ENCODE measurements at places on chromosomes 5 and 9.

DNA sequence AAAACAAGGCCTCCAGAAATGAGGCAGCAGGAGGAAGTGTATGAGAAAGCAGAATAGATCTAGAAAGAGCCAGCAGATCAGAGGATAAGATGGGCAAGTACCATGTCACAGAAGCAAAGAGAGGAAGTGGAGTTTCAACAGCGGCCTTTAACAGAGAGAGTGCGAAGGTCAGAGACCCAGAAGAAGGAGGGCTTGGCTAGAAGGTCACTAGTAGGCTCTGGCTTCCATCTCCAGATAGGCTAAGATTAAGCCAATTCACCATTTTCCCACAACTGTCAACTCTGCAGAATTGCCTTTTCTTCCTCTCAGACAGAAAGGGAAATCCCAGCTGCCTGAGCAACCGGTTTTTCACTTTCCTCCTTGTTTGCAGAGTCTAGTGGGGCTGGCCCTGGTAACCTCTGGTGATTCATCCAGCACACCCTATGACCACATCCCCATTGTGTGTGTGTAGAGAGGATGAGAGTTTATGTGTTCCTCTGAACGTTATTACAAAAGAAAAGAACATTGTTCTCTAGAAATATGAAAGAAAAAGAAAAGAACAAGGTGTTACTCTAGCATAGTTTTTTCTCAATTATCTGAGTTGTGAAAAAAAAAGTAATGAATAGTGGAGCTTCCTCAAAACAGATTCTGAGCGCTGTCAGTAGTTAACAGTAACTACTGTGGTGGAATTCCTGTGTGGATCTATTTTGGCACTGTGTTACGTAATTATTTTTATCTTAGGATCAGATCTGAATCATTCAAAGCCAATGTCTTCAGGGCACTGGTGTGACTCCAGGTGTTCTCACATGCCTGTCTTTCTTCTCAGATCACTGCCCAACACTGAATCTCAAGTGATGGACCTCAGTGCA lies 220.4 kb downstream of the ARRDC3 start:
- DNase-seq, result peak; percentile 24

DNA sequence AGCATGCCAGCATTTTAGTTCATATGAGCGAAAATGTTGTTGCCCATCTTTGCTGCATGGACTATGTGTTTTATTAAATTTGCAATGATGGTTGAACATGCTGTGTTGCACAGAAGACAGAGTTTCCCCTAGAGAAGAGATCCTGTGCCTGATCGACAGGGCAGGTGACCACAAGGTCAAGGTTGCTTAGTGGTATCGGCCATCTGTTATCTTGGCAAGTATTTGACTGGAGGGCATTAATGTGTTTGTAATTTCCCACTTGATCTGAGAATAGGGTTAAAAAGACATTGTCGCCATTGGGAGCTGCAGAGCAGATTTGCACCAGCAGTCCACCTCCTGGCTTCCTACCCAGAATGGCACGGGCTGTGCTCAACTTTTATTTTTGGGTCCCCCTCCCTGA lies 1523.6 kb upstream of the WWC1 start:
- DNase-seq, result no peak

- no peak for DNase-seq
Measured at GRCh38 chr5:62155988-62156387, 150.0 kb upstream of the KIF2A start.

GRCh38 chr9:85662573-85662972 lies 79.2 kb downstream of the AGTPBP1 start:
- DNase-seq, result no peak

DNA sequence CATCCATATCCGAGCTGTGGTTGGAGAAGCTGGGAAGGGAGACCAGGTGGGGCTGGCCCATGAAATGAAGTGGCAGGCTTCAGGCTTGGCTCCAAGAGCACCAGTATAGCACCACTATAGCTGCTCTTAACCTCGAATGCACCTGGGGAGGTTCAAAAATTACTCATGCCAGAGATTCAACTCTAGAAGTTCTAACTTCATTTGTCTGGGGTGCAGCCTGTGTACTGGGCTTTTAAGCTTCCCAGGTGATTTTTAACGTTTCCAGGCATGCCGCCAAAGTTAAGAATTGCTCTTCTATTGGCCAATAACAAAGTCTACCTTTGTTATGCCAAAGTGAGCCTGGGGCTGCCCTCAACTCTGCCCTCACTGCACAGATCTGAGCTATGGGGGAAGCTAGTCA lies 458 bp downstream of the PRSS3 start:
- no peak for DNase-seq

DNA sequence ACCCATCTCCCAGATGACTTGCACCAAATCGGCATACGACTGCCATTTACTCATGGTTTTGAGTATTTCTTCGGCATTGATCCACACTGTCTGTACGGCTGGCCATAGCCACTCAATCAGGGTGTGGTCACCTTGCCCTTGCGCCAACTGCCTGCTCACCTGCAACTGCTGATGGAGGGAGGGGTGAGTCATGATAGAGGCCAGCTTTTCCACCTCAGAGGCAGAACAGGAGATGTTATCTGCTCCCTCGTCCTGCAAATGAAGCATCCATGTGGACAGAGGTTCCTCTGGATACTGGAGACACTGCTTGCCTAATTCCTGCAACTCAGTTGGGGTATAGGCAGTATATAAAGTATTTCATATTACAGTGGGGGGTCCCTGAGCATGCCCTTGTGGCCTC lies 85.6 kb upstream of the ATP10B start:
- DNase-seq, result no peak

DNA sequence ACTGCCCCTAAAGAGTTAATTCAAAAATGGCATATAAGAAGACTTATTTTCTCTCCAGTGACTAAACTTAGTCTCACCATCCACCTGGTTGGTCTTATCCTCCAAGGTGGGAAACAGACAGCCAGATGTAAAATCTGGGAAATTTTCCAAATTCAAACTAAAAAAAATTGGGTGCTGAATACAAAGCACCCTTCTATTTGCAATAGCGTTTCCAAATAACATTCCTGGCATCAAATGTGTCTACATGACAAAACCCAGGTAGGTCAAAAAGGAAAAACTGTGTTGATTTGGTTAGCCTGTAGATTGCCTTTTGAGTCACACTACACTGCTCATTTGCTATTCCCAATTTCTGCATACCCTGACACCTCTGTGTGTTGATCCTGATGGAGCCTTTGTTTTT lies 252.2 kb downstream of the NR2F1-AS1 start:
- no peak for DNase-seq

GRCh38 chr9:113721856-113722255 lies 154.3 kb upstream of the ZNF618 start:
- no peak for DNase-seq

GRCh38 chr9:114327749-114328148 lies 1.9 kb upstream of the ORM2 start:
- DNase-seq, result no peak

GRCh38 chr5:39040875-39041274 lies 33.3 kb downstream of the RICTOR start:
- no peak for DNase-seq

GRCh38 chr5:68748101-68748500 lies 345.7 kb upstream of the SLC30A5 start:
- no peak for DNase-seq

DNA sequence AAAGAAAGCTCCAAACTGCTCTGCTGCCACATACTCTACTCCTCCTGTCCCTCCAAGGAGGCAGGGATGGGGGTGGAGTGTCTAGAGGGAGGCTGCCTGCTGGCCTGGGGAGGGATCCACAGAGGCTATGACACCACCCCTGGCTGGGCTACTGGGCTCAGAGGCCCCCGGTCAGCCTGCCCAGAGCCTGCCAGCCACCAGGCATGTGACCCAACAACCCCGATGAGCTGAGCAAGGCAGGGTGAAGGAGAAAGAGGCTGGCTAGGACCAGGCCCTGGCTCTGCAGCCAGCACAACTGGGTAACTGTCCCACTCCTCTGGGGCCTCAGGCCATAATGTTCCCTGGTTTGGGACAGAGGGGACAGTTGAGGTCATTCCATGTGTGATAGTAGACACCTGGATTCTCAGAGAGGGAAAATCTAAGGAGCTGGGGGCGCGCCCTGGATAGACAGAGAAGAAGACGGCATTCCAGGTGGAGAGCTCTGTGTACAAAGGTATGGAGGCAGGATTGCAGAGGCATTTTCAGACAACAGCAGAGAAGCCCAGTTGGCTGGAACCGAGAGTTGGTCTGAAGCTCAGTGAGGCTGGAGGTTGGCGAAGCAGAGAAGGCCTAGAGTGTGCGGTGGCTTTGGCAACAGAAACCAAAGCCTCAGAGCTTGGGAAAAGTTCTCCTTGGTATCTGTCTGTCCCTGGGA lies 33.8 kb upstream of the IL17B start:
- no peak for DNase-seq

- no peak for DNase-seq
Measured at GRCh38 chr9:6782981-6783380, 25.2 kb downstream of the KDM4C start.

- DNase-seq, result no peak
Measured at GRCh38 chr5:31346896-31347551, 153.5 kb downstream of the CDH6 start.

GRCh38 chr5:60287174-60287771 lies 393.7 kb upstream of the PDE4D start:
- no peak for DNase-seq

- no peak for DNase-seq
Measured at GRCh38 chr9:95341293-95341962, 23.9 kb upstream of the FANCC start.

DNA sequence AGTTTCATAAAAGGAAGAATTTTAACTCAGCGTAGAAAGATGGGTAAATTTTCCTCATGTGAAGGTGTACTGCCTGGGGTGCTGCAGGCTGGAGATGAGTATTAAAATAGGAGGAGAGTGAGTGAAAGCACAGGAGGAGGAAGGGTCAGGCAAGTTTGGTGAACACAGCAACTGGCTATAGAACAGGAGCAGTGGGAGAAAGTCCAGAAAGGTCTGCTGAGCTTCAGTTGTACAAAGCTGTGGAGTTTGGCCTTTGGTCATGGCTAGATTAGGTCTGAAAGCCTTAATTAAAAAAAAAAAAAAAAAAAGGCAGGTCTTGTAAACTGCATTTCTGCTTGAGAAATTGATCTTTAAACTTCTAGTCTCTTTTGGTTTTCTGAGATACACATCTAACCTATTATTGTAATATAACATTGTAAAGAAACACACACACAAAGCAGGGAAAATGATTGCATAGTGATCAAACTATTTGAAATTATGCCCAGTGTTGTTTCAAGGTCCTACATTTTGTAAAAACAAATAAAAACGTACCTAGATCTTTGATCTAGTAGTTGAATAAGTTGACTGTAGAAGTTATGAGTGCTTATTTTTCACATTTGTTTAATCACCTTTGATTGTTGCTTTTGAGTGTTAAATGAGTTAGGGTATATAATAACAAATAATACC lies 43.6 kb downstream of the MAP3K1 start:
- no peak for DNase-seq

DNA sequence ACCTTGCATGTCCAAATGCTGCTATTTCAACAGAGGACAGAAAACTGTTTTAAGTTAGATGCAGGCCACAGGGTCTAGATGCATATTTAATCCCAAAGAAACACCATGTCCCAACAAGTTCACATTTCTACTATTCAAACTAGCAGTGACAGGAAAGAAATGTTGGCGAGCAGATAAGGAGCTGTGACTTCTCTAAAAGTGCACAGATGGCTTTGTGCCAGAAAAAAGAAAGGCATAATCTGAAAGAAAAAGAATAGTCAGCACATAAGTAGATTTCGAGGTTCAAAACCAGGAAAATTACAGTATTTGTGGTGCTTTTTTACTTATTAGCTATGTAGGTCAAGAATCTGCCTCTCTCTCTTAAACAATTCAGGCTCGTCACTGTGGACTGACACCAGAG lies 178.3 kb downstream of the DNAH5 start:
- no peak for DNase-seq

DNA sequence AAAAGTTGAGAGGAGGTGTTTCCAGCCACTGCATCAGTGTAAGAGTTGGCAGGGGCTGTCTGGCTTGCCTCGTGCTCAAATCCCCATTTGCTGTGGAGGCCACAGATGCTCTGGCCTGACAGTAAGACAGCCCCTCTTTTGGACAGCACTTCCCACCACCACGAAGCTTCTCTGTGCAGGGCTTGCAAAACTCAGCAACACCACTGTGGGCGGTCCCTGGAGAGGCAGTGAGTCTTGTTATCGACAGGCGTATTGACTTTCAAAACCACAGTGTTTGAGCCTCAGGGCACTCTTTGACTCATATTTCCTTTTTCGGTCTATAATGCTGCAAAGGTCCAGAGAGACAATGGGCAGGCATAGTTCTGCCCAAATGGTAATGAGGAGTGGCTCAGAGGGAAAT lies 539.5 kb downstream of the EBF1 start:
- DNase-seq, result no peak

DNA sequence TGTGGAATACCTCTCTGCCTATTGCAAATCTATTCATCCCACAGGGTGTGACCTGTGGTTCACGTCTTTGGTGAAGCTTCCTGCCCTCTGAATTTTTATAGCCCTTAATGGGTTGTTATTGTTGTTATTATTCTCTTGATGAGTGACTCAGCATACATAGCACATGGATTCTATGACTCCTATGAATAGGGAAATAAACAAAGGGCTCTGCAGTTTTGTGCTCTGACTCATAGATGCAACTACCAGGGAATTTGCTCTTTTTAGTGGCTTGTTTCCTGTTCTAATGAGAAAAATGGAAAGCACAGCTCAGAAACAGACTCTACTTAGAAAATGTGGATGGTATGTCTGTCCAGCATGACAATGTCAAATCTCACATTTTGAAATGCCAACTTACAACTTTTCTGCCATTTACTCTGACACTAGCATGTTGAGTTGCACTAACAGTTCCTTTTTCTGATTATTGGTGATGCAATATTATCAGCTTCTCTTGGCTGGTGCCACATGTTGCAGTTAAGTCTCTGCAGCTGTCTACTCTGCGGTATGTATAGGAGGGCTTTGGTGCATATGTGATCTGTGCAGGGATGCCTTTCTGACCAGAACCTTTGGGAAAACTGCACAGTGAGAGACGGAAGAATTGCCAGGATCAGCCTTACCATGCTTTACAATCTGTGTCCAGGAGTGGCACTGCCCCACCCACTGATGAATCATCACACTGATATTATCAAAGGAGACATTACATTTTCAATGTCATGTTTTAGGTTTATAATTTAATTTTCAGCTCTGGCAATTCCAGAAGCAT lies 996.4 kb upstream of the WWC1 start:
- DNase-seq, result no peak

GRCh38 chr9:134723037-134723436 lies 81.4 kb downstream of the COL5A1 start:
- no peak for DNase-seq

DNA sequence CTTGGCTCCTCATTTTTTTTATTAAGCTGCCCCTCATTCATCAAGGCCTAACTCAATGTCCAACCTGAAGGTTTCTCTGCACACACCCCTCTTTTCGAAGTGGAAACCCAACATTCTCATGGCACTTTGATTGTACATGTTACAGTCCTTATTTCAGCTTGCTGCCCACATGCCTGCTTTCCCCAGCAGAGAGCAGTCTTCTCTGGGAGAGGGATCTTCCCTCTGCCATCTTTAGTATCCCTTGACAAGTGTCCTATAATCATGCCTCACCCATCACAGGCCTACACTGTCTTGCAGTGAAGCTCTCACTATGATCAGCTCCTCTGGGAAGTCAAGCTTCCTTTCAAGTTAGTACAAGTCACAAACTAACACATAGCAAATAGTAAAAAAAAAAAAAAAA lies 175.1 kb downstream of the ACER2 start:
- no peak for DNase-seq

- DNase-seq, result peak; percentile 92
Measured at GRCh38 chr9:109012876-109013678, at the start of gene CTNNAL1. Gene CTNNAL1, minus strand, starts transcription at chr9:109013499. Its CDS starts 57 bp downstream, at chr9:109013442.
